ENCODE measurements at places on chromosomes 11 and 22.

GRCh38 chr11:118306556-118306955, 2.0 kb downstream of the CD3E start:
- no peak for DNase-seq

- DNase-seq: peak; percentile 44
These were observed 46.6 kb downstream of the CWC15 start for GRCh38 chr11:94926698-94927237.

GRCh38 chr11:90241414-90241813, 18.6 kb upstream of the CHORDC1 start:
- no peak for DNase-seq

DNA sequence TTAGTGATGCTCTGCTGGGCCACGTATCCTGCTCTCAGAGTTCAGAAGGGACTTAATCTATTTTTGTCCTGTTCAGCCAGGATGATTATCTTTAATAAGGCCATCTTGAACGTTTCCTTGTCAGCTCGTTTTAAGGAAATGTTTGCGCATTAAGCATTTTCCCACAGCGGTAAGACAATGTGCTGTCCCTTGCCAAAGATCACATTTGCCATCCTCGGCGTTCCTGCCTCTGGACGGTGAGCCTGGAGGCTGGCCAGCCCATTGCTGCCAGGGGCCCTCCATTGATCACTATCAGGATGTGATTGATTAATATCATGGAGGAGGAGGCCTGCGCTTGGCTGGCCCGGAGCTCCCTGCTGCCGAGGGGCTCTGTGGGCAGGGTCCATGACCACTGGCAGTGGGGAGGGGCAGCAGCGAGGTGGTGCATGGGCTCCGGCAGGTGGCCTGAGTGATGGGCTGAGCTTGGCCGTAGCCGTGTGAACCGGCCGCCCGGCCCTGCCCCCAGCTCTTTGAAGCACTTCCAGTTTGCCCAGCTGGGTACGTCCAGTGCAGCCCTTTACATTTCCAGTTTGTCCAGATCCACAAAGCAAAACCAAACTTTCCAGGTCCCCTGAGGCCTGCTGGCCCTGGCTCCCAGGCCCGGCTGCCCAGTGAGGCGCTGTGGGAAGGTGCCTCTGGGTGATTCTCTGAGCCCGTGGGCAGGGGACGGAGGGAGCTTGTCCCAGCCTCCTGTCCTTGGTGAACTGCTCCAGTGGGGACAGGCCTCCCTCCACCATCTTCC, 49.5 kb upstream of the SMIM38 start:
- no peak for DNase-seq

DNA sequence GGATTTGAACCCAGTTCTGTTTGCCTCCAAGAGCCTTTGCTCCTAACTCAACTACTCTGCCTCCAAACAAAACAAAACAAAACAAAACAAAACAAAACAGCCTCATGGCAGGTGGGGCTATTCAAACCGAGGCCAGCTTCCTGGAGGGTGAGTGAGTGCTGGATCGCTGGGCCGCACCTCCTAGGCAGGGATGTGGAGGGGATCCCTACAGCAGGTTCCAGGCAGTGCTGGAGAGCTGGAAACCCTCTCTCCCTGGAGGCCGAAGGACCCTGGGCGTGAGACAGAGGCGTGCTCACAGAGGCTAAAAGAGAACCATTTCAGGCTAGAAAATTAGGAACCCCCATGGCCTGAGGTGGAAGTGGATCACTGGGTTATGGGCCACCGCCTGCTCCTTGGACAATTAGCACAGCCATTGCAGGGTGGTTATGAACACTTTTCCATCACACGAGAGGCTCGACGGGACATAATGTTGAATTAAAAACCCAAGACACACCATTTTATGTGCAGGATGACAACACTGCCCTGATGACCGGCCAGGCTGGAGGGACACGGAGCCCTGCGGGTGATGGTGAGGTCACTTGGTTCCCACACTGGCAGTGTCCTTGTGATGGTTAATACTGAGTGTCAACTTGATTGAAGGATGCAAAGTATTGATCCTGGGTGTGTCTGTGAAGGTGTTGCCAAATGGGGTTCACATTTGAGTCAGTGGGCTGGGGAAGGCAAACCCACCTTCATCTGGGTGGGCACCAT, 35.2 kb downstream of the SHISAL1 start:
- DNase-seq: no peak

DNA sequence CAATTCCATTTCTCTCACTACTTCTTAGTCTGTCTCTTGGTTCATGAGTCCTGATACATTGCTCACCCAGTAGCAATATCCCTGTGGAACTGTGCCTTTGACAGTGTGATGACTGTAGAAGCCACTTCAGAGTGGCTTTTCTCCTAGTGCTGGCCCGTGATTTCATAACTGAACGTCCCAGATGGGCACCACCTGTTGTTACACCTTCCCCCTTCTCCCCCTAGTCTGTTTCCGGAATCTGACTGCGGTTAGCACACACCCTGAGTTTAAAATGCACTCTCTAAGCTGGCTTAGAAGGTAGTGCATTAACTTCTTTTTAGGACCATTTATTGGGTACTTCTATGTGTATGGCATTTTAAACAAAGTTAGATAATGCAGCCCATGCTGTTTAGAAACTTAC, 83.0 kb downstream of the ALX4 start:
- no peak for DNase-seq

DNA sequence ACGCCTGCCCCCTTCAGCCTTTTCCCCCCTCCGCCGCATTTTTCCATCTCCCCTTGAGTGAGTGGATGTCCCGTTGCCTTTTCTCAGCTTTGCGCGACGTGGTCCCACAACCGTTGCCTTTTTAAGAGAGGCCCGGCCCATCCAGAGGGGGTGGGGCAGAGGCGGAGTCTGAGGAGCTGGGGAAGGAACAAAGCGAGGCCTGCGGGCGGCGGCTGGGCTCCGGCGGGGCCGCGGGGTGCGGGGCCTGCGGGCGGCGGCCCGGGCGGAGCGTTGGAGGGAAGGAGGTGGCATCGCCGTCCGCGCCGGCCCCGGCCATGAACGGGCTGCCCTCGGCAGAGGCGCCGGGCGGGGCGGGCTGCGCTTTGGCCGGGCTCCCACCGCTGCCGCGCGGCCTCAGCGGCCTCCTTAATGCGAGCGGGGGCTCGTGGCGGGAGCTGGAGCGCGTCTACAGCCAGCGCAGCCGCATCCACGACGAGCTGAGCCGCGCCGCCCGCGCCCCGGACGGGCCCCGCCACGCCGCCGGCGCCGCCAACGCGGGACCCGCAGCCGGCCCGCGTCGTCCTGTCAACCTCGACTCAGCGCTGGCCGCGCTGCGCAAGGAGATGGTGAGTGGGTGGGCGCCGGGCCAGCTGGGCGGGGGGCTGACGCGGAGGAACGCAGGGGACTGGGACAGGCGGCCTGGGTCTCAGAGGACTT, at the start of gene FAM89B:
FAM89B (plus strand) TSS at position 183 of the 696 bp plus-strand sequence; CDS start at position 315, 132 bp downstream.
- DNase-seq: peak; percentile 88

DNA sequence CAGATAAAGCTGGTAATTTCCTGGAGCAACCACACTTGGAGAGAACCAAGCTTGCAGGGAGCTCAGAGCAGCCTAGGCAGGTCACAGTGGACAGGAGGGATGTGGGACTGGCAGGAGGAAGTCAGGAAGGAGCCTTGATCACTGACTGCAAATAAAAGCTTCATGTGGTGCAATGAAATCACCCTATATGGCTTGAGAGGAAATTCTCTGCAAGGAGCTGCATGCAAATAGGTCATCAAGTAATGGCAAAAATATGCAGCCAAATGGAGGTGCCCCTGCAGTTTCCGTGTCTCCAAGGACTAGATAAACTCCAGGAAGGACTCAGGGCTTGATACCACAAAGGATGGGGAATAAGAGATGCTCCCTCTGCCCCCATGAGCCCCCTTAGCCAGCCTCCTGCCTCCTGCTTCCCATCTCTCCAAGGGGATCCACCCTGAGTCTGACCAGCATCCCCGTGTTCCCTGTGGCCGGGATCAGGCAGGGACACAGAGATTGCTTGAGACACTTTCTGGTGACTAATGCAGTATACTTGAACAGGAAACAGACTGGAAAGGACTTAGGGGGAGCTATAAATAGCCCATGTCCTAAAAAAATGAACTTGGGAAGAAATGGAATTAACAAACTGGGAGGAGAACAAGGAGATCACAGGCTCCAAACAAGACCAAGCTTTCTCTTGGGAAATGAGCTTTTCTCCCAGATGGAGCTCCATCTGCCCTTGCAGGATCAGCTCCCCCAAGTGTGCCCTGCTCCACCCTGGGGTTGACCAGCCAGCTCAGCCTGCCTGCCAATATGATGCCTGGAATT, 23.9 kb upstream of the MICAL2 start:
- peak; percentile 52 for DNase-seq

DNA sequence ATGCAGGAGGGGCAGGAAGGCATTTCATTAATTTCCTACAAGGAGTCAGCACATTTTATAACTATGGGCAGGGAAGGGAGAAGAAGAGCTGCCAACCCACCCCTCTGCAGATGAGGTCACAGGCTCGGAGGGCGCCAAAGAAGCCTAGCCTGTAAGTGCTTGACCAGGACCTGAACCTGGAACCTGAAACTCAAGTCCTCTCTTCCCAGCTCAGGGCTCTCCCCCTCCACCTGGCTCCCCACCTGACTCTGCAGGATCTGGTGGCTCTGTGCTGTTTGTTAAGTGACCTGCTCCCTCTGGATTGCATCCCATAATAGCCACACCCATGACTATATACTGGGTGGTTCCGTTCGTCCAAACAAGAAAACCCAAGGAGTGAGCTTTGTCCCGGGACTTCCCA, 27.3 kb downstream of the SCGB1A1 start:
- no peak for DNase-seq

- no peak for DNase-seq
These were observed 302.6 kb upstream of the FAT3 start for GRCh38 chr11:91921974-91922373.

- no peak for DNase-seq
These were observed 268.4 kb downstream of the ETS1 start for GRCh38 chr11:128318856-128319474.

- no peak for DNase-seq
These were observed 51.3 kb downstream of the BTG4 start for GRCh38 chr11:111460856-111461255.

GRCh38 chr22:30238661-30239487, 7.7 kb downstream of the LIF start:
- no peak for DNase-seq

DNA sequence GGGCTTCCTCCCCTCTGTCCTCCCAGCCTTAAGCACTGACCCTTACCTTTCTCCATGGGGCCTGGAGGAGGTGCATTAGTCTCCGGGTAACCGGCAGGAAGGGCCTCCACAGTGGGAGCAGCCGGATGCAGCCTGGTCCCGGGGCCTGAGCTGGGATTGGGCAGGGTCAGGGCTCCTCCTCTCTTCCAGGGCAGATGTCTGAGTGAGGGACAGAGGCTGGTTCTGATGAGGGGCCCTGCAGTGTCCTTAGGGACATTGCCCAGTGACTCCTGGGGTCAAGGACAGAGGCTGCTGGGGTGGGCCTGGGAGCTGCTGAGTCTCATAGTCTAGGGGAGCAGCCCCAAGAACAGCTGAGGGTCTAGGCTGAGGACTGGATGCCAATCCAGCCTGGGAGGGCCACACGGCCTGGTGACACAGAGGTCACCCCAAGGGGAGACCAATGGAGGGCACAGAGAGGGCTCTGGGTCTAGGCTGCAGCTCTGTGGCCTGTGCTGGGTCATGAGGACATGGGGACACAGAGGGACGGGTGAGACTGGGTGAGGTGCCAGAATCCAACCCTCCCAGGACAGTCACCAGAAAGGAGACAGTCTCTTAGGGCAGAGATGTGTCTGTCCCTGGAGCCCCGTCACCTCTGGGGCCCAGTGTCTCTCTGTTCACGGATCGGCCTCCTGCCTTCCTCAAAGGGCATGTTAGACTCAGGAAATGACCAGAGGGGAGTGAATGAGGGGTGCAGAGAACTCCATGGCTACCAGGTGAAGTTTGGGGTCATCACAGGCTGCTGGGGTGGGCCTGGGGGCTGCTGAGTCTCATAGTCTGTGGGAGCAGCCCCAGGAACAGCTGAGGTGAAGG, 6.5 kb downstream of the IGLL5 start:
- DNase-seq: no peak

GRCh38 chr22:25085930-25086901, 113.4 kb upstream of the CRYBB3 start:
- no peak for DNase-seq

DNA sequence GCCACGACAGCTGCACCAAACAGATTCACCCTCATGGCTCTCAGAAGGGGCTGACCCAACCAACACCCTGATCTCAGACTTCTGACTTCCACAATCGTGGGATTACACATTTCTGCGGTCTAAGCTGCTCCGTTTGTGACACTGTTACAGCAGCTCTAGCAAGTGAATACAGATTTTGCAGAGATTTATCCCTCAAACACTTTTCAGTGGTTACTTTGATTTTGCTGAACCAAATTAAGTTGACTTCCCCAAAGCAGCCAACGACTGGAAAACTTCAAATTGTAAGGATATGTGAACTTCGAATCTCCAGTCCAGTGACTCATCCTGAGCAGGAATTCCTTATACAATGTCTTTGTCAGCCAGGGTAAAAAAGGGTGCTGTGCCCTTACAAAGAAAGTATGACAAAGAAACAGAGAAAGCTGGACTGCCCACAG, 14.8 kb upstream of the INCENP start:
- no peak for DNase-seq

- DNase-seq: no peak
These were observed 482.6 kb downstream of the MIAT start for GRCh38 chr22:27139935-27140511.
